Osteocyte (in vitro differentiated cells): ENCODE measurements at places on chromosomes 1 and 21.

GRCh38 chr21:33078907-33079582, 9.1 kb downstream of the OLIG1 start:
- DNase-seq = no peak

GRCh38 chr1:2189459-2190425, 4.8 kb downstream of the FAAP20 start:
- peak; percentile 97 for DNase-seq

DNA sequence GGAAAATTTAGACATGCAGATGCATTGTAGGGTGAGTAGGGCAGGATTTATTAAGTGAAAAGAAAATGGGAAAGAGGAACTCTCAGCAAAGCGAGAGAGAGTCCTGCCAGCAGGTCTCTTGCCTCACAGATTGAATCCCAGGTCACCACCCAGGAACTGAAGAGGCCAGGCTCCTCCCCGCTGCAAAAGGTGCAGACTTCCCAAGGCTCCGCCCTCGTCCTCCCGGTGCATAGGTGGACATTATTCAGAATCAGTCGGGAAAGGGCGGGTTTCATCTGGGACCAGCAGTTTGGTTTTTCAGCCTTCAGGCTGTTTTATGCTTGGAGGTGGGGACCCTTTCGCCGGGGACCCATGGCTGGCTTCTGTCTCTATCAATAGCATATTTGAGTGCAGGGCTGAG, 41.6 kb upstream of the APP start:
- DNase-seq = no peak

- no peak for DNase-seq
Measured at GRCh38 chr1:188302746-188303145, 1474.0 kb downstream of the PLA2G4A start.

DNA sequence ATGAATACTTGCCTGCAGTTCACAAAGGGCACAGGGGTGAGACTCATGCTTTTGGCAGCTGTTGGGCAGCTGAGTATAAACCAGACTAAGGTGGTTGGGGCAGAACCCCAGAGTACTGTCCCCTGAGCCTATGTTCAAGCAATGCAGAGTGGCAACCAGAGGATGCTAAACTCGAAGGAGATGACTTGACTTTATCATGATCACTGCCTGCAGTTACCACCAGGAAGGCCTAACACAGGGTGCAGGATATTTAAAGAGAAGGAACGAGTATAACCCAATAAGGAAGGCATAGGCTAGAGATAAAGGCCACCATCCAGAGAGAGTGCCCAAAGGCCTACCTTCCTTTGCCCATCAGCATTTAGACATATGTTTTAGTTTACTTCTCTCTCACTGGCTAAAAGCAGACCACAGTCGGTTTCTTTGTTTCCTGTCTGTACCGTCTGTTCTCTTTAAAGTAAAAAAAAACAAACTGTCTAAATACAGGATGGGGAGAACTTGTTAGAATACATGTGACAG, 83.3 kb downstream of the MPZL1 start:
- DNase-seq = no peak

DNA sequence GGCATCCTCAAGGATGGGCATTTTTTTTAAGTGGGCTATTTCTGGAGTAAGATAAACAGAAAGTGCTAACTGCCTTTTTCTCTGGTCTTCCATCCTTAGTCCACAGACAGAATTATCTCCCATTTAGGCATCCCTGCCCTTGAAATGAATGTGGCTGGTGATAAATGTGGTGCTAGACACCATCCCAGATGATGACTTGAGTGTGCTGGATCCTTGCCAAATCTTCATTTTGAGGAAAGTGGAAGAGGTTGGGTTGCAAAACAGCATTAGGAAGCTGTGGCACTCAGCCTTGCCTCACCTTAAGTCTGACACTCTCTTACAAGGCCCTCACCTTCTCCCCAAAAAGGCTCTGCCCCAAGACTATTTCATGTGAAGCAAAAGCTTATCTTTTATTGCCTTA, 19.2 kb downstream of the MAB21L3 start:
- peak; percentile 6 for DNase-seq

- no peak for DNase-seq
Measured at GRCh38 chr21:46032100-46032499, 50.5 kb downstream of the COL6A1 start.

DNA sequence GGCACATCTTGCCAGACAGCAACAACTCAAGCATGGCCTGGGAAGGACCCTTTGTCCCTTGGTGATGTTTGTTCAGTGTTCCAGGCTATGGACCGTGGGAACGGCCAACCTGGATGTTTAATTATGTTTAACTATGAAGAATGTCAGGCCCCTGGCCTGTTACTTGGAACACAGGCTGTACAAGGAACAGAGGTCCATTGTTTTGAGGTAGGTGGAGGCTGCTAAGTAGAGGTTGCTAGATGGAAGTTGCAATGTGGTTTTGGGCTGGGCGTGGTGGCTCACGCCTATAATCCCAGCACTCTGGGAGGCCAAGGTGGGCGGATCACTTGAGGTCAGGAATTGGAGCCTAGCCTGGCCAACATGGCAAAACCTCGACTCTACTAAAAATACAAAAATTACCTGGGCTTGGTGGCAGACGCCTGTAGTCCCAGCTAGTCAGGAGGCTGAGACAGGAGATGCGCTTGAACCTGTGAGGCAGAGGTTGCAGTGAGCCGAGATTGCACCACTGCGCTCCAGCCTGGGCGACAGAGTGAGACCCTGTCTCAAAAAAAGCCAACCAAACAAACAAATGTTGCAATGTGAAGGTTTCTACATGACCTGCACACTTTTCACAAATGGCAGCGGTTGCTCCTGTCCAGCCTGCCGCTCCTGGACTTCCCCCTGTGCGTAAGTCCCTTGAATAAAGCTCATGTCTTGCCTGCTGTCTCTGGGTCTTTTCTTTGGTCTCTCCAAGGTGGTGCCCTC, 2.5 kb upstream of the LEFTY1 start:
- no peak for DNase-seq

DNA sequence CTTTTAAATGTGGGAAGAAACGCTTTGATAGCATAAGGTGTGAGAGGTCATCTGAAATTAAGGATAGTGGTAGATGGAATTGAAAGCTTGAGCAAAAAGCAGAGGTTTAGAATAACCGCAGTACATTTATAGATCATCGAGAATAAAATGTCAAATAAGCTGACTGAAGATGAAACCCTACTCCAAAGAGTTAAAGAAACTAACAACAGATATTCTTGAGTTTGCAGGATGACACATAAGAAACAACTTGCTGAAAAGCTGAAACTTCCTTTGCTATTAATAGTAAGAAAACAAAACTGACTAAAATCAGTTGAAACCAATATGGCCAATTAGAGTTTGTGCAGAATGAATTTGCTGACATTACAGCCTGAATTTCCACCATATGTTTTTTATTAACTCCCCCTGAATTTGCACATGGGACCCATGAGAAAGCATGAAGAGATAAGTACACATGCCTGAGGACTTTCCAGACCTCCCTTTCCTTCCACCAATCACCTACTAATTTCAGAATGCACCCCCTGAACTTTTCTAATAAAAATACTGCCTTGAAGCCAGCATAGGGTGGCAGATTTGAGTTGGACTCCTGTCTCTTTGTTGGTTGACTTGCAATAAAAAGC, 1.7 kb upstream of the C1orf185 start:
- DNase-seq = no peak

DNA sequence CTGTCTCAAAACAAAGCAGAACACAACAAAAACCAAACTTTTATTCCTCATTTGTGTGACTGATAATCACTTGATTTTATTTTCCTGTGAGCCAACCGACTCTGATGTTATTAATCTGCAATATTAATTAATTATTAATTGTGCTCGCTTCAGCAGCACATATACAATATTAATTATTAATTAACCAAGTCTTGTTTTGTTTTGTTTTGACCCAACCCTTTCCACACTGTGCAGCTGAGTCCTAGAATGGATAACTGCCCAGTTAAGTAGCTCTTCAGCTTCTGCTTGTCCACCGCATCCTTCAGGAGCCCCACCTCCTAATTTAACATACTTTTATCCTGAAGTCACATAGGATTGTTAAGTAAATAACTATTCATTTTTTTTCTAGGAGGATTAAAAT, 47.4 kb upstream of the EXO1 start:
- DNase-seq = no peak

DNA sequence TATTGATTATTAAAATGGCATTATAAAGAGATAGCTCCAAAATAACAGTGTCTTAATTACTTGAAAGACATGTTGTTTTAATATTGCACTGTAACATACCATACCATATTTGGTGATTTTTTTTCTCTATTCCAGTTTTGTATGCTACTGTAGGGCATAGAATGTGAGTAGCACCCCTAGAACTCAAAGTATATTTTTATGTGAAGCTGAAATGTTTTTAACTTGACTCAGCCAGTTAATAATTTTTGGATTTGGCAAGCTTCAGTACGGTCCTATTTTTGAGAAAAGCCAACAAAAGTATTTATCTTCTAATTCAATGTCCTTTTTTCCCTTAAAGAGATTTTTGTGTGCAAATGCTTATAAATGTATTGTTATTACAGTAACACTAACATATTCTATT, 593.8 kb downstream of the USP25 start:
- DNase-seq = no peak

- DNase-seq = no peak
Measured at GRCh38 chr21:34910396-34910795, 138.7 kb downstream of the RUNX1 start.

DNA sequence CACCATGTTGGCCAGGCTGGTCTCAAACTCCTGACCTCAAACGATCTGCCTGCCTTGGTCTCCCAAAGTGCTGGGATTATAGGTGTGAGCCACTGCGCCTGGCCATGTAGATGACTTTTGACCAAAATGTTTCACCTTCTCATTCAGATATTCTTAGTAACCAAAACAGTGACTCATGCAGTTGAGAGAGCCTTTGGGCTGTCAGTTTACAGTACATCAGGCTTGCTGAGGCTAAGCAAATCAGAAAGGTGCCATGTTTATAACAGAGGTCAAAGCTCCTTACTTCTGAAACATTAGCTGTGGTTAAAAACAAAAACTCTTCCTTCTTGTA, 21.0 kb downstream of the CNIH4 start:
- no peak for DNase-seq

DNA sequence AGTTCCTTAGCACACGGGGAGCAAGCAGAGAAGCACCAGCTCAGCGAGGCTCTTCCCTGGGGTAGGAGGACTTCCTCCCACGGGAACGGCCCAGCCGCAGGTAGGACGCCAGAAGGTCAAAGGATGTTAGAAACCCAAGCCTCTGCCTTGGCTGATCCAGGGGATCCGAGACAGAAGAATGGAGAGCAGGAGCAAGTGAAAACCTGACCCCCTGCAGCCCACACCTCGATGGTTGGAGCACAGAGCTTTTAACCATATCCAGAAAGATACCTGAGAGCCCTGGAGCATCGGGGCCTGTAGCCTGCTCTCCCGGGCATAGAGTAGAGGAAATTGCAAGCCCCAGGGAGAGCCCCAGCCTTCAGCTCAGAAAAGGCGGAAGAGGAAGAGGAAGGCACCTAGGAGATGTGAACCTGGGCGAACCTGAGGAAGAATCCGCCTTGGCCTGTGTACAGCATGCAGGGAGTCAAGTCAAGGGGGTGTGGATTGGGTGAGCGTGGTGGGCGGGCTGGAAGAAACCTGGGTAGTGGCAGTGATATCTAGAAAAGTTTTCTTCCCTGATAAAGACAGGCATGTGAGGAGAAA, 76.3 kb downstream of the PSMG1 start:
- DNase-seq = peak; percentile 59

DNA sequence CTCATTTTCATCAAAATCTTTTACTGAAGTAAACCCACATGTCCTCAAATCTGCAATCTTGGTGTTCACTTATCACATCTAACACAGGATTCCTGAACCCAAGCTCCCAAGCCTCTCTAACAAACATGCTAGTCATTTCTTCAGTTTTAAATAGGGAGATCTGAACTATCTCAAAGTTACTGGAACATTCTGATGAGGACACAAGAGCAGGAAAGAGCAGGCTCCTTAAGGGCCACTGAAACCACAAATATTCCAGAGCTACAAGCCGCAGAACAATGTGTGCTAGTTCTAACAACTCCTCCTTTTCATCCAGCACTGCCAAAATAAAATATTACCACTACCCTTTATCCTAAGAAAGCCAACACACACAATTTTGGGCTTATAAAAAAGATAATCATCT, 38.9 kb downstream of the WARS2 start:
- DNase-seq = no peak

GRCh38 chr1:8847990-8848389, 30.5 kb downstream of the ENO1 start:
- no peak for DNase-seq

DNA sequence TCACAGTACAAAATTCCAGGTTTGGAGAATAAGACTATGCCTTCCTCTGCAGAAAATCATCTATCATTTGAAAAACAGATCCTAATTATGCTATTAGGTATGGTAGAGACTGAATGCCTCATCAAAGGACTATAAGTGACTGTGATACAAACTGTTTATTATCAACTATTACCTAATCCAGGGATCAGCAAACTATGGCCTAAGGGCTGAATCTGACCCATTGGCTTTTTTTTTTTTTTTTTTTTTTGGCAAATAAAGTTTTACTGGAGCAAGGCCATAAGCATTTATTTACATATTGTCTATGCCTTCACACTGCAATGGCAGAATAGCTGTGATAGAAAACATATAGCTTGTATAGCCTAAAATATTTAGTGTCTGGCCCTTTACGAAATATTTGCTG, 4.7 kb upstream of the ASPM start:
- no peak for DNase-seq

DNA sequence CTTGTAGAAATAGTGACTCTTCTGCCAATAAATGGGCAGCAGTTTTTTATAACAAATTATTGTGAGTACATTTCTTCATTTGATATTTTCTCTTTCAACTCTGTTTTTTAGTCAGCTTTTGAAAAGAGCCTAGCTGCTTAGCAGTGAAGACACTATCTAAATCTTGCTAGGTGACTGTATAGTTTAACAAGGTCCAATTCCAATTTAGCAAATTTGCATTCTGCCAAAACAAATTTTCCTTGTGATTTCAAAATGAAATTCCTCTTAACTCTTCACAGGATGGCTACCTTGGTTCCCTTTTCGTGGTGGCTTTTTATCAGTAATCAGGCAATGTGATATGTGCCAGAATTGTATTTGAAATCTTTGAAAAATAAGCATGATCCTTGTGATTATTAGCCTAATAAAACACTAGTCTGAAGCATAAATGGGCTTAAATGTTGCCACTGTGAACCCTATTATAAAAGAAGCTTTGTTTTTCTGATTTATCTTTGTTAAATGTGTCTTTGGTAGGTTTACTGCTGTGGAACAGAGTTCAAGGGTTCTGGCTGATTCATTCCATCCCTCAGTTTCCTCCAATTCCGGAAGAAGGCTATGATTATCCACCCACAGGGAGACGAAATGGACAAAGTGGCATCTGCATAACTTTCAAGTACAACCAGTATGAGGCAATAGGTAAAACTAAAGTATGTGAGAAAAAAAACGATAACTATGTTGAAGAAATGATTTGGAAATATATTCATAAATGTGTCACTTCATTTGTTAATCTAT, 12.2 kb downstream of the DNASE2B start:
- no peak for DNase-seq

GRCh38 chr1:209873067-209873799, 45.5 kb downstream of the UTP25 start:
- no peak for DNase-seq

DNA sequence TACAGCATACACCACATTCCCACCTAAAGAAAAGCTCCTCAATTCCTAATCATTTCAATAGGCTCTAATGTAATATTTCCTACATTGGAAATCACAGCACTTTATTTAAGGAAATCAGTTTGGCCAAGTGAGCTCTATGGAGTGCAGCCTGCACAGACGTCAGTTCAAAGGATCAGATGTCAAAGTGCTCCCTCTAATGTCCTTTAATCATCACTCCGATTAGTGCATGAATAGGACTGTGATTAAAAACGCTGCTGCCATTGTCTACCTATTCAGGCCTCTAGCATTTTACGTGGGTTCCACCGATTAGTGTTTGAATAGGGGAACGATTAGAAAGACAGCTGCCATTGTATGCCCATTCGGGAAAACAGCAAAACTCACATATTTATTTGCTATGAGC, 50.2 kb downstream of the DPYD start:
- DNase-seq = no peak
